ENCODE measurements at places on chromosomes 6 and 20. TPM values are rescaled to one million over a fixed set of nuclear protein-coding genes. Genes with fewer than 3 reads are reported as not detected.

The TMEM200A gene
- total RNA-seq, result 17.9 TPM

DNA sequence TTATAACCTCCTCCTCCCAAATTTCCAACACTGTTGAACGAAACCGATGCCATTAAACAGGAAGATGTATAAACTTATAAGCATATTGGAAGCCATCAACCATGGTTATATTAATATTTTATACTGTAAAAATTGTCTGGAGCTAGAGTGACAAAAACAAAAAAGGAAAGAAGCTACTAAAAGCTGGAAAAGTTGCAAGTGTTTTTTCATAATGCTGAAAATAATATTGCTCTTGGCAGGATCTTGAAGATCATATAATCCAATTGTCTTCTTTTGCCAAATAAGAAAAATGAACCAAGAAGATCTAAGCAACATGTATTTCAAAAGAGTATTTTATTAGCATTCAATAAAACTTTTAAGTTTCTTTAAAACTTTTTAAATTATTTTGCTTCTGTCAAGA is 268.9 kb upstream of the HSF2 start:
- H3K4me3 ChIP-seq, result no peak overlapping the region
- H3K27me3 ChIP-seq, result no peaks in the 10 kb centered on the region
- DNase-seq, result no peak

GRCh38 chr6:3861424-3861823 is 12.3 kb downstream of the FAM50B start:
- no peaks in the 10 kb centered on the region for H3K36me3 ChIP-seq
- no peak overlapping the region for H3K4me3 ChIP-seq
- no peak overlapping the region for H3K27ac ChIP-seq
- DNase-seq, result no peak
- no peaks in the 10 kb centered on the region for H3K27me3 ChIP-seq

GRCh38 chr6:141653590-141653989 is 479.1 kb upstream of the GJE1 start:
- no peak overlapping the region for H3K4me3 ChIP-seq
- H3K36me3 ChIP-seq, result no peaks in the 10 kb centered on the region
- no peak for DNase-seq
- H3K27ac ChIP-seq, result no peak overlapping the region
- H3K4me1 ChIP-seq, result no peaks in the 10 kb centered on the region

The ZC3H12D gene
- total RNA-seq, result 3.7 TPM

The FAM83C gene
- total RNA-seq, result not detected

GRCh38 chr6:19590501-19591131 is 246.6 kb upstream of the ID4 start:
- H3K27ac ChIP-seq, result no peak overlapping the region
- no peaks in the 10 kb centered on the region for H3K4me1 ChIP-seq
- H3K4me3 ChIP-seq, result no peak overlapping the region
- H3K36me3 ChIP-seq, result no peaks in the 10 kb centered on the region

All from kidney (tissue), 22 donors.